ENCODE measurements at places on chromosomes 2 and 18.

DNA sequence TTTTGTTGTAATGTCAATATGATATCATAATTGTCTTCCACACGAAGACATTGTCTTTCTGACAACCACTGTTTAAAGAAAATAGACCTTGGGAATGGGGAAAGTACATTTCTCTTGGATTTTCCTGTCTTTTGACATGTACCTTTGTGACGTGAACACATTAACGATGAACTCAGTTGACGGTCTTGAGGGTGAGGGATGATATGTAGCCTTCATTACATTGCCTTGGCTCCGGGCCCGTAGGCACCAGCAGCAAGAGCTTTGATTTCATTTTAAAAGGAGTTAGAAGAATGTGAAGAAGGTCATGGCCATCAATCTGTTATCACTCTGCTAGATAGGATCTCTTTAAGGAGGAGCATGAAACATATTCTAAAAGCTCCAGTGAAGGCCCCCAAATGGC is 80.9 kb downstream of the LYPD6B start:
- DNase-seq, result no peak

DNA sequence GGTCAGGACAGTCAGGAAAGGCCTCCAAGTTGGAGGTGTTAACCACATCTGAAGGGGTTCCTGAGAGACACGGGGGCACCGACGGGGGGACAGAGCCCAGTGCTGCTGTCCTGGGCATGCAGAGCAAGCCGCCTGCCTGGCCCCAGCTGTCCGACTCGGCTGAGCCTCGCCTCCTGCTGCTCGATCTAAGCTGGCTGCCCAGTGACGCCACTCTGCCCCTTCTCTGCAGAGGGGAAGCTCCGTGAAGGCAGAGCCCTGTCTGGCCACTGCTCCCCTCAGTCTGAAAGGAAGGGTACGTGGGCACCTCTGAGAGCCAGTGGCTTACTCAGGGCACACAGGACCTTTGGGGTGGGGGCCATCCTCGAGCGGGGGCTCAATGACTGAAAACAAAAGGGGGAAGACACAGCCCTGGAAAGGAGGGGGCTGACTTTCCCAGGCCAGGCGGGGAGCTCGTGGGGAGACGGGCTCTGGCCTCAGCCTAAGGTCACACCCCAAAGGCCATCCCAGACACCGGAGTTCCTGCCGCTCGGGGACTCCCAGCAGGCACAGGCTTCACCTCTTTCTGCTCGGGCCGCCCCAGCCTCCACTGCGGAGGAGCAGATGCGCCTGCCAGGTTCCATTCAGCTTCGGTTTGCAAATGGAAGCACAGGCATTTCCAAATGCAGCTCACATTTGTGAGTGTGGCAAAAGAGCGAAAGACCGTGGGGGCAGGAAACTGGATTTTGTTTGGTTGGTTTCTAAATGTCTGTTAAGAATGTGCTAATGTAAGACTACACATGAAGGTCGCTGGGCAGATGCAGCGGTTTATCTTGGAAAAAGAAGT is 136.9 kb downstream of the HDAC4 start:
- DNase-seq, result no peak

GRCh38 chr2:69213782-69214181 is 173.2 kb downstream of the GFPT1 start:
- no peak for DNase-seq

DNA sequence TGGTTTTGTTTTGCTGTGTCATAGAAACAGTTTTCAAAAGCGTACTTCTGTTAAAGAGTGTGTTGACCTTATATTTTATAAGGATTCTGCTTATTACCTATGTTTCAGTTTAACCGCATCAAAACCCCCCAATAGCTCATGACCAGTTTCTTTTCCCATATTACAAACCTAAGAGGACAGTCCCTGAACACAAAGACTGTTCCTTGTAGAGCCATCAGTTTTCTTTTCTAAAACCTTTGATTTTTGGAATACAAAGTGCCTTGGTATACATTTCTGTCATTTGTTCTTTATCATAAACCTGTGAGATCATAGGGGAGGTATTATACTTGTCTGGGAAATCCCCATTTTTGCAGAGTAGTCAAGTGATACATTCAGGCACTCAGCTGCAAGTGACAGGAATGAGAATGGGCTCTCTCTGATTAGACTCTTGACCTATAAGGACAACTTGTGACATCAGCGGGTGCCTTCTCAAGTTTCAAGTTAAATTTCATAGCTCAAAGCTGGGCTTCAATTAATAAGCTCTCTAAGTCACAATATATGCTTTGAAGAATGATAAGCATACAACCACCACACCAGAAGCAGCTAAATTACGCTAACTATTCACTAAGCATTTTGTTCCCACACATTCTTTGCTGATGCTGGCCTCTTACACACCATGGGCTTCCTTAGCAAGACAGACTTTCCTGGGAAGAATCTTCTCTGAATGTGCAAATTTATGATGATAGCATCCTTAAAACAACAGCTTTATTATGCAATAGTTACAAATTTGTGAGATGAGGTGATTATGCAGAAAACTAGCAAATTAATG is 97.5 kb upstream of the CD302 start:
- DNase-seq, result no peak

DNA sequence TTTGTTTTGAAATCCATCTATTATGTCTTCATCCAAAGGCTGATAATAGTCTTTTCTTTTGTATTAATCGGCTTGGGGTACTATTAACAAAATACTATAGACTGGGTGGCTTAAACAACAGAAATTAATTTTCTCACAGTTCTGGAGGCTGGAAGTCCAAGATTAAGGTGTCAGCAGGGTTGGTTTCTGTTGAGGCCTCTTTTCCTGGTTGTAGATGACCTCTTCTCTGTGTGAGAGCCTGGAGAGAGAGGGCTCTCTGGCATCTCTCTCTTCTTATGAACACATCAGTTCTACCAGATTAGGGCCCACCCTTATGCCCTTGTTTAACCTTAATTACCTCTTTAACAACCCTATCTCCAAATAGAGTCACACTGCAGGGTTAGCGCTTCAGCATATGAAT is 14.2 kb upstream of the KCTD1 start:
- DNase-seq, result no peak

DNA sequence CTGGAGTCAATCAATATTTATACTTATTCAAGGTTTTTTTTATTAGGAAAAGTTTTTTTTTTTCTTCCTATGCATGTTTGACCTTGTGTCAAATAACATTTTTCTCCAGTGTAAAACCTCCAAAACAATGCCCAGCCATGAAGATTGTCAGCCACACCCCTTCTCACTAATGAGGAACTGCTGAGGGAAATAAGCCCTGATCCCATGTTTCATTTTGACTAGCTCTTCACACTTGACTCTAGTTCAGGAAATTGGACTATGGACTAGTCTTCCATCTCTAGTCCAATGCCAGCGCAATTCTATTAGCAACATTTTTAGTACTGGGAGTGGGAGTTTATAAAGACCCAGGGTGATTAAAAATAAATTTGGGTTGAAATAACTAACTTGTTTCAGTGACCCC is 275.6 kb upstream of the CXCR4 start:
- DNase-seq, result no peak

GRCh38 chr2:12684471-12684936 is 32.2 kb upstream of the TRIB2 start:
- no peak for DNase-seq

DNA sequence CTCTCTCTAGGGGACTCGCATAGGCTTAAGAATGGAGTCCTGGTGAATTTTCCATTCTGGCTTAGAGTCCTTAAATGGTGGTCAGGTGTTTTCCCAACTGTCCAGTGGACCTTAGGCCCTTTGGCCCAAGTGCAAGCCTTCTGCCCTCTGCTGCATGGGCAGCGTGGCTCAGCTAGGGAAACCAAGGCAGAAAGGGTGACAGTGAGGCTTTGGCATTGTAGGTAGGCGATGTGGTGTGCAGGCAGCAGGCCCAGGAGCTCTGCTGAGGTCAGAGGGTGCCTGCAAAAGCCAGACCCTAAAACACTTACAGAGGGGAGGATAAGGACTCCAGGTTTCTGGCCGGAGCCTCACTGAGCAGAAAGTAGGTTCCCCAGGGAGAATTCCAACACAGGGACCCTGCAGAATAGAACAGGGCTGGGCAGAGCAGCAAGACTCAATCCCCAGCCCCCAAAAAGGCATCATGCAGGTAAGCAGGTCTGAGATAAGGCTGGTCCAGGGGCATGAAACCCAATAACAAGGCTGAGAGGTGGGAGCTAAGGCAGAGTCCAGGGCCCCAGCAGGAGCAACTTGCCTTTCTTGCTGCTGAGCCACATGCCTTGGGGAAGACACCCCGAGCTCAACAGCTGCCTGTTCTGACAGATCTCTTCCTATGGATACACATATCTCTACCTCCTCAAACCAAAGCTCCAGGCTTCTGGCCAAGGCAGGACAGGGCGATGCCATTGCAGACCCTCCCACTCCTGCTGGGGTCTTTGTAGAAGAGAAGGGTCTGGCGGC is 199.7 kb downstream of the TNS1 start:
- no peak for DNase-seq

DNA sequence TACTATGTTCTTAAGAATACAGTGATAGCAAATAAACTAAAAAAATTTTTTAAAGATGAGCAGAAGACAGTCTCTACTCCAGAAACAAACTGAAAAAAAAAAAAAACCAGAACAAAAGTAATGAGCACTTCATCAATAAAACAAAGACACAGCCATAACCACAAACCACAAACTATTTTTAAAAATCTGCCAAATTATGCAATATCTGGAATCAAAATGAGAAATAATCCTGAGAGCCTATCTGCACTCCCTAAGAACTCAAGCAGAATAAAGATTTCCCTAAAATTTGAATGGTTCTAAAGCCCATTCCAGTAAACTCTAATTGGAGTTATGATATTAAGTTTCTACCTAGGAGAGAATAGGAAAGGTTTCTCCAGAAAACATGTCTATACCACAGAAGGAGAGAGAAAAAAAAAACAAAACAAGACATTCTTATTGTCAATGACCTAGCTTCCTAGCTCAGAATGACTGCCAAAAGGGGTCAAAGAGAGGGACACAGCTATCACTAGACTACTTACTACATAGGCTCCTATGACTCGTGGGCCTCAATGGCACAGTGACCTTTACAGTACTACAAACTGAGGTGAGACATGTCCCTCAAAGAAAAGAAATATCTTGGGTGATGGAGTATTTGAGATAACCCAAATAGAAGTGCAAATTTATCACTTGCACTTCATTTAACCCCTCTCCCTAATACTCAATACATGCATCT is 262.8 kb downstream of the ZEB2 start:
- no peak for DNase-seq

DNA sequence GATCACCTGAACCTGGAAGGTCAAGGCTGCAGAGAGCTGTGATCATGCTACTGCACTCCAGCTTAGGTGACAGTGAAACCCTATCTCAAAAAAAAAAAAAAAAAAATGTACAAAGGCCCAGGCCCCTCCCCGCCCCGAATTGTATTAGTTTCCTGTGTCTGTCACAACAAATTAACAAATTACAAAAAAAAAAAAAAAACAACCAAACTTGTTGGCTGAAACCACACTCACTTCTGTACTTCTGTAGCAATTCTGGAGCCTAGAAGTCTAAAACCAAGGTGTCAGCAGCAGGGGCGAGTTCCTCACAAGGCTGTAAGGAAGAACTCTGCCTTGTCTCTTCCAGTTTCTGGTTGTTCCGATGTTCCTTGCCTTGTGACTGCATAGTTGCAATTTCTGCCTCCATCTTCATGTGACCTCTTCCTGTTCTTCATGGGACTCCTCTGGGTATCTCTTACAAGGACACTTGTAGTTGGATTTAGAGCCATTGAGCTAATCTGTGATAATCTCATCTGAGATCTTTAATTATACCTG is 100.8 kb upstream of the ZSWIM2 start:
- DNase-seq, result no peak
